ENCODE measurements at places on chromosomes 4 and X. TPM values are rescaled to one million over a fixed set of nuclear protein-coding genes. Genes with fewer than 3 reads are reported as not detected.

Gene ZNF711
- total RNA-seq: 6.2 TPM

Gene GPR82
- total RNA-seq: not detected

Gene MTM1
- 16.7 TPM for total RNA-seq

Gene TMPRSS11E
- total RNA-seq: not detected

Gene TRIM61
- not detected for total RNA-seq

Gene PGK1
- 284 TPM for total RNA-seq

Gene PNMA5
- not detected for total RNA-seq

Gene BLOC1S4
- 13.7 TPM for total RNA-seq

Gene HTRA3
- total RNA-seq: 3.6 TPM

Gene FANCB
- 6.8 TPM for total RNA-seq

Gene RAB33A
- total RNA-seq: 0.42 TPM

Gene RENBP
- total RNA-seq: 27.4 TPM

Gene GLRA3
- total RNA-seq: not detected

Gene DACH2
- not detected for total RNA-seq

Gene IQSEC2
- total RNA-seq: 3.9 TPM

Gene BDH2
- total RNA-seq: 25.5 TPM

Gene MAGEA3
- total RNA-seq: not detected

Gene TBX22
- total RNA-seq: not detected

Gene EVC2
- 8.7 TPM for total RNA-seq

Gene TMSB15B
- 6.5 TPM for total RNA-seq

Gene GRIA2
- total RNA-seq: not detected

Gene ASIC5
- not detected for total RNA-seq

Gene RHOXF1
- not detected for total RNA-seq

Gene JADE3
- 10.9 TPM for total RNA-seq

Gene NLRP2B
- 0.14 TPM for total RNA-seq

Gene MAN2B2
- 12.3 TPM for total RNA-seq

Gene C1QTNF7
- not detected for total RNA-seq

Gene PDE5A
- total RNA-seq: 1.7 TPM

Gene PCDH10
- total RNA-seq: 0.14 TPM

Gene APBB2
- total RNA-seq: 118 TPM

Gene IL1RAPL1
- total RNA-seq: not detected

Gene CT45A10
- total RNA-seq: not detected

Gene ZFP42
- 0.34 TPM for total RNA-seq

Gene SLC38A5
- total RNA-seq: 24.2 TPM

Gene TCEAL2
- not detected for total RNA-seq

Gene CXorf49
- total RNA-seq: not detected

Gene TMEM35A
- total RNA-seq: 0.85 TPM

Gene RPS6KA6
- 1.4 TPM for total RNA-seq

Gene RFC1
- 46.3 TPM for total RNA-seq

Gene IDS
- 36.1 TPM for total RNA-seq

Gene CD99L2
- 39.0 TPM for total RNA-seq

Gene AFF2
- total RNA-seq: not detected

Gene ATOH1
- total RNA-seq: not detected

Gene PCSK1N
- 0.42 TPM for total RNA-seq

Gene PRDM8
- 1.2 TPM for total RNA-seq
